Pons (tissue), 1 donor: ENCODE measurements at places on chromosomes 12 and 14.

GRCh38 chr12:122203301-122204166 is at the start of gene B3GNT4:
Gene B3GNT4 (plus strand): TSS chr12:122203709. CDS start chr12:122204619, 910 bp downstream.
- DNase-seq = no peak

GRCh38 chr12:57628280-57629191 is 4.5 kb downstream of the B4GALNT1 start:
- no peak for DNase-seq

GRCh38 chr14:21723431-21724045 is 49.9 kb upstream of the OR4E1 start:
- DNase-seq = peak; percentile 11

- no peak for DNase-seq
Measured at GRCh38 chr12:132248453-132249167, 80.8 kb downstream of the GALNT9 start.

DNA sequence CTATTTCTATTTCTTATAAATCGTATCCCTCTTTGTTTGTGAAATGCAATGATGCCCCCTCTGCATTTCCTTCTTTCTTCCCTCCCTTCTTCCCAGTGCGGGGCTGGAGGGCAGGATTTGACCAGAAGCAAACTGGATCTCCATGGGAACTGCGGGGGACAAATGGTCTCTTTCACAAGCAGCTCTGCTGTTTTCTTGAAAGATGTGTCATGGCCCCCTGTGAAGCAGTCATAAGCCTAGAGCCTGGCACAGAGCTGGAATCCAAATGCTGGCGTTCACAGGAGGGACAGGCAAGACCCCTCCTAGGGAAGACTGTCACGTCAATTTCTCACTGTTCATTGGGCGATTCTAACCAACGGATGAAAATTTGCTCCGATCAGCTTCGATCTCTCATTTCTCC is 203.5 kb upstream of the NOS1 start:
- peak; percentile 19 for DNase-seq

DNA sequence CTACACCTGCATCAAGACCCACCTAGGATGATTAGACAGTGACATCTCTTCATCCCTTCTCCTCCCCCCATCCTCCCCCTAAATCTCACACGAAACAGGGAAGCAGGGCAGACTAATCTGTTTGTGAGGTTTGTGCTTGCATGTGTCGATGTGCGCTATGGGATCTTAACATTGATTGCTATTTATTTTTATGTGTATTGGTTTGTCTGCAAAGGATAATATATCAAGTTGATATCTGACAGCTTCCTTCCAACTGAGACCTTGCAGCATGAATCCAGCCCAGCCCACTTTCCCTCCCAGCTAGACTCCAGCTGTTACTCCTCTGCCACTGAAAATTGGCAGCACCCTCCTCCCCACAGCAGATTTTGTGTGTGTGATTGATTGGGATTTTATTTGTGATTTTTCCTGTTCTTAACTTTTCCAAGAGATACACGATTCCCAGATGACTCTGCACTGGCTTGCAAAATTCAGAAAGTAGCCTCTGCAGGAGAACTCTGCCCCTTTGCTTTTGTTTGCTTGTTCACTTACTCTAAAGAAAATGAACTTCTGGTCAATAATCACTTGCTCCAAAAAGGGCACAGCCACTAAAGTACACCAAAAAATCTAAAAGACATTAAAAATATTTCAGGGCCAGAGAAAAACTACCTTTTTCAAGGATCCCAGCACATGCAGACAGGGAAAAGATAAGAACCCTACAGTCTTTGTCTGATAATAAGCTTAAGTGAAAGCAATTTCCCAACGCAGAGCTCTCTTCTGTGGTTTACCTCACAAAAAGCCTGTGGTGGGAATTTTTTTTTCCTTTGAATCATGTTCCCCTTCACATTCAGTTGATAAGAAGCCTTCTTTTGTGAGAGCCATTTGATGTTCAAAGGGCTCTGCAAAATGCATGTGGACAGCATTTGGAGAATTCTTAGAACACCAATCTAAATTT is 222.1 kb downstream of the RPS29 start:
- DNase-seq = no peak

DNA sequence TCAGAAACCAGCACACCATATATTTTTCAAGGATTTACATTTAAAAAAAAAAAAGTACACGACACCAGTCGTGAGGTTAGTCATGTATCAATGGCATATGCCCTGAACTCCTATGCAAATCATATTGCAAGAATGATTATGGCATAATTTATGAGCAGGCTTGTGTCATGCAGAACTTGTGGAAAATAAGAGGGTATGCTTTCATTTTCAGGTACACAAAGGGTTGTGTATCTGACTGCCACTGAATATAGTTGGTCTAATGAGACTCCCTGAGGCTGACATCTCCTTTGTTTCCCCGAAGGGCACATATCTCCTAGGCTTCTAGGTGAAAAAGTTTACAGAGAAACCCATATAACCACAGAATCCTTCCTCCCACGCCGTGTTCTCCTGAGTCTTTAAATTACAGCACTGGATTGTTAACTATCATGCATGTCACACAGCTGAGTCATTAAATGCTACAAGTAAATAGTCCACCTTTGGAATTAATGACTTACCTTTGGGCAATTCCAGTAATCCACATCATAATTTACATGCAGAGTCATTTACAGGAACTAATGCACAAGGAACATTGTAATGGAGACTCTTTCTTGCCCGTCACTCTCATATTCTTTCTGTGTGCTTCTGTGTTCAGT is 356.7 kb upstream of the DIO2 start:
- no peak for DNase-seq

DNA sequence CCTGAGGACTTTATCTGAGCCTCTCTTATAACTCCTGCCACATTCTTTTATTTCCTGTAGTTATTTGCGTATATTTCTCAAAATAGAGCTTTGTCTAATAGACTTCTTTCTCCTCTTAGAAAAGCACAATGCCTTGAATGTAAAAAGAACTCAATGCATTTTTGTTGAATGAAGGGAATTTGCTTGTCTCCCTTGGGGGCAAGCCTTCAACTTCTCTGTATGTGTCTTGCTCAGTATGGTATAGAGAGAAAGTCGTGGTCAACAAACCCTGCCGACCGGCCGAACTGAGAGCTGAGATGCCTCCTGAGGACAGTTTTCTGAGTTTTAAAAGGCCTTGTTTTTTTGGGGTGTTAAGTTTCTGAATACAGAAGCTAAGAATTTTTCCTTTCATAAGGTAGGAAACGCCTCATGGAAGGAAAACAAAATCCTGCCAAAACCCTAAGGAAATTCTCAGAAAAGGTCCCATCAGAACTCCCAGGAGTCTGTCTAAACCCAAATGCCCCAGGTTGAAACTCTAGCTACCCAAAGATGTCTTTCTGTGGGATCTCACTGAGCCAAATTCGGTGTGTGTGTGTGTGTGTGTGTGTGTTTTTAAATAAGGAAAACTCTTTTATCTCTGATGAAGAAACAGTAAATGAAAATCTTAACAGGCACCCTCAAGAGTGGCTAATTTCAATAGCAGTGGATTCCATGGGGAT is 136.6 kb downstream of the C12orf75 start:
- DNase-seq = no peak

DNA sequence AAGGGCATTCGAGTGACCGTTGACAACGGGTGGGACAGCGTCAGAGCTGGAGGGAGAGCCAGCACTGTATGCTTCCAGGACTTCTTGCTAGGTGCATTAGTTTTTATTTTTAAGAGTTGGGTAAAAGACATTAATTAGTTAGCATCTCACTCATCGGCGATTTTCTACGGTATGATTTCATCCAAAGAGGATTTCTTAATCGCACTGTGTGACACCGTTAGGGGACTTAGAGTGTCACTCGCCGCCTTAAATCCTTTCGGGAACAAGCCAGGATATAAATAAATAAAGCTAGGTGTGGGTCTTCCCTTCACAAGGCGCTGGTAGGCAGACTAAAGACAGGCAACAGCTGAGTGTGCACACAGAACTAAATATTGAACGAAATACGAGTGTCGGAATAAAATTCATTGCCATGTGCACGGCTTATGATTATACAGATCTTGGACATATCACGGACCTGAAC is 869 bp upstream of the NOVA1 start:
- DNase-seq = no peak

DNA sequence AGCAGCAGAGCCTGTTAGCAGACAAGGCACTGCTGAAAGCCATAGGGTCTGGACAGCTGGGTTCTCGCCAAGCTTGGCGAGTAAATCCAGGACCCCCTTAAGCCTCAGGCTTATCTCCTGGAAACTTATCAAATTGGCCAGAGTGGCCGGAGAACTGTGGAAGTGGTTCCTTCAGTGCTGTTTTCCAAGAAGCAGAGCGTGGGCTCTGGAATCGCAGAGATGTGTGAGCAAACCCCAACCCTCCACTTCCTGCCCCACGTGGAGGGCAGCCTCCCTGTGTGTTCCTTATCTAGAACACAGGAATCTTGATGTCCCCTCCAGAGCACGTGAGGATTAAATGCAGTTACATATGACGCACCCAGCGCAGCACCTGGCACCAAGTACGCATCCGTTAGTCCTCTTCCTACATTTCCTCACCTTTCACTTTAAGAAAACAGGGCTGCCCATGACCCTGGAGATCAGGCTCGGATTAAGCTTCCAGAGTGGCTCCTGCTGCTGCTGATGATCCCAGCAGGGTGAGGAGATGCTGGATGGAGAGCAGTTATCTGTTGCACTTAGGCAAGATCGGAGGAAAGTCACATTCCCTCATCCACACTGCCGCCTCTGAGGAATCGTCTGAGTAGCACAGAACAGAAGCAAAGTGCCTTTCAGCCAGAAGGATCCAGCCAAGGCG is 35.0 kb downstream of the MMAB start:
- no peak for DNase-seq
